GM12892 (cell line): ENCODE measurements at places on chromosomes 13 and 19.

- no peak for DNase-seq
These were observed 618 bp downstream of the HAUS8 start for GRCh38 chr19:17074634-17075034.

DNA sequence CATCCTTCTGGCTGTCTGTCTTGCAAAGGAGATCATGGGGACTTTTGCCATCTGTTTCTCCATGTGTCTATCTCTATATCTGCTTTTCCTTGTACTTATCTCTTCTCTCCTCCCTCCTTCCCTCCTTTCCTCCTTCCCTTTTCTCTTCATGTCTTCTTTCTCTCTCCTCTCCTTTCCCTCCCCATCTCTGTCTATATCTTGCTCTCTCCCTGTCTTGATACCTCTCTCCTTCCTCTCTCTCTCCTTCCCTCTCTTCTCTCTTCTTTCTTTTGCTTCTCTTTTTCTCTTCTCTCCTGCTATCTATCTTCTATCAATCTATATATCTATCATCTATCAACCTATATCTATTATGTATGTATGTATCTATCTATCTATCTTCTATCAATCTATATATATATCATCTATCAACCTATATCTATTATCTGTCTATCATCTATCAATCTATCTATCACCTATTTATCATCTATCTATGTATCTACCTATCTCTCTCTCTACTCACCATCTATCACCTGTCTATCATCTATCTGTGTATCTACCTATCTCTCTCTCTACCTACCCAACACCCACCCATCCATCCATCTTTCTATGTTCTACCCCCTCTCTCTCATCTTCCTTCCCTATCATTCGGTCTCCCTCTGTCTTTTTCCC, 27.5 kb downstream of the SPTBN4 start:
- no peak for DNase-seq

DNA sequence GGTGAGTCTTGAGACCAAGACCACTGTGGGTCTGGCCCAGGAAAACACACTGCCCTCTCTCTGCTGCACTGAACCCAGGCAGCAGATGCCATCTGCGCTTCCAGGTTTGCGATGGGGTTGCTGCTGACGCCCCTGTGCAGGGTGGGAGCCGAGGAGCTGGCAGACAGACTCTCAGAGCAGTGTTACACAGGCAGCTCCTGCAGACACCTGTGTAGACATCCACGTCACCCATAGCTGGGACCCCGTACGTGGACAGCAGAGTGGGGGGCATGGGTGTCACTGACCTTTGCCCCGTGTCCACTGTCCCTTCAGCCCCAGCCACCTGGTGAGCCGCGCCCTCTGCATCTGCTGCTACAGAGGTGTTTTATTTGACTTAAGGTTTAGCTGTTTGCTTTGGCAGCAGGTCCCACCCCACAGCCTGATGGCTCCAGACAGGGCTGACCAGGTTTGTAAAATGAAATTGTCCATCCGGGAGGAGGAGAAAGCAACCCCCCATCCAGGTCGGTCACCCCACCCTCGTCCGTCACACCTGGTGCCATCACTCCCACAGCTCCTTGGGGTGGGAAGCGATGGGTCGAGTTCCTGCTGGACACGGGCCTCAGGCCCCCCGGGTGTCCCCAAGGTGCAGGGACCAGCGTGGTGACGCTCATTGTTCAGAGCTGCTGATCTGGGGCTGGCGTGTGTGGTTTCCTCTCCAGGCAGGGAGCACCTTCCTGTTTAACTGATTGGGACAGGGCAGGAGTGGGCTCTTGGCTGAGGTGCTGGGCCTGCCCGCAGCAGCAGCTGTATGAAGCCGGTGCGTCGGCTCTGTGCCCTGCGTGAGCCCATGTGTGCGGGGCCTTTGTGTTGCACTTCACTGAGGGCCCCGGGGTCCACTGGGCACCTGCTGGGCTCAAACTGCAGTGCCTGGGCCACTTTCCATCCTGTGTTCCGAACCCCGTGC, 28.4 kb downstream of the MCF2L start:
- no peak for DNase-seq

DNA sequence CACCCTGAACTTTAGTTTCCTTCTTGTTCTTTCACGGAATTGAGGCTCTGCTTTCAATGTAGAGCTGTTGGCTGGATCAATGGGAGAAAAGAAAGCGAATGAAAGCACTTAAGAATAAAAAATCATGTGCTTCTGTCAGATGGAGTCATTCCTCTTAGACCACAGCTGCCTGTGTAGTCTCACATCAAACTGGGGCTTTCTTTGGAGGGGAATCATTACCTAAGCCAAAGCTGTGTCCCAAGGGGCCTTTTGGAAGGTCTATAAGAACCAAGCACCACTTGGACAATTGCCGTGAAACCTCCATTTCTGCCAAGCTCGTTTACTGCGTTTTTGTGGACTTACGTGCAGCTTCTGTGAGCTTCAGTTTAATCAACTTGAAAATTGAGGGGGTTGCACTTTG, 44.2 kb upstream of the RNF113B start:
- DNase-seq = no peak
